ENCODE measurements at places on chromosomes 4 and X. TPM values are rescaled to one million over a fixed set of nuclear protein-coding genes. Genes with fewer than 3 reads are reported as not detected.

The KDR gene
- total RNA-seq = 44.1 TPM

DNA sequence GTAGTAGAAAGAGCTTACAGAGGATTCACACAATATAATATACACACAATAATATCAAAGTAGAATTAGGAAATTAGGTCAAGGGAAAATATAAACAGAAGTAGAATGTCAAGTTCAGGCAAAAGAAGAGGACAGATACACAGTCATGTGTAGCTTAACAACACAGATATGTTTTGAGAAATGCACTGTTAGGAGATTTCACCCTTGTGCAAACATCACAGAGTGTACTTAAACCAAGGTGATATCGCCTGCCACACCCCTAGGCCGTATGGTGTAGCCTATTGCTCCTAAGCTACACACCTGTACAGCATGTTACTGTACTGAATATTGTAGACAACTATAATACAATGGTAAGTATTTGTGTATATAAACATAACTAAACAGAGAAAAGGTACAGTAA, 110.0 kb upstream of the EDNRA start:
- no peak for DNase-seq

The AFF1 gene
- total RNA-seq = 18.2 TPM

GRCh38 chrX:56219700-56220099, 12.5 kb upstream of the KLF8 start:
- DNase-seq = no peak

GRCh38 chr4:145316897-145317574, 136.6 kb upstream of the OTUD4 start:
- no peak for DNase-seq

Data from mesothelial cell of epicardium (in vitro differentiated cells).